ENCODE measurements at places on chromosomes 16 and 17.

- DNase-seq = no peak
Observed at GRCh38 chr16:77961814-77962213, 60.5 kb upstream of the CLEC3A start.

- DNase-seq = no peak
Observed at GRCh38 chr16:84302111-84302954, 7.7 kb downstream of the WFDC1 start.

GRCh38 chr17:78903101-78903779 lies at the start of gene CEP295NL:
CEP295NL (minus strand) TSS chr17:78903201; CDS start chr17:78901828, 1,373 bp downstream.
- DNase-seq = no peak

DNA sequence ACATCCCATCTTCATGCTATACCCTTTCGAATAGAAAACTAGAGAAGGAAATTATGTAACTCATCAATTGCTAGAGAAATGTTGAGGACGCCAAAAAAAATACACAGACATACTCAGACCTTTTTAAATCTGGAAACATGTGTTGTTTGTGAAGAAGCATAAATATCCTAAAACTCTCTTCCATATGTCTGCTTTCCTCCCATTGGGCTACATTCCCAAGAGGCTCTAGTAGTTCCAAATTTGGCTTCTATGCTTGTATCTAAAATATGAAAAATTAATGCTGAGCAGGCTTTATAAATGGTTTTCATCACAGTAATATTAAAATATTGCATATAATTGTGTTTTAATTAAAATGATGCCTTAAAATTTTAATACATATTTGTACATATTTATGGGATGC lies 297.9 kb upstream of the PSMD7 start:
- no peak for DNase-seq

- DNase-seq = no peak
Observed at GRCh38 chr17:49964769-49965523, 4.0 kb upstream of the DLX4 start.

- no peak for DNase-seq
Observed at GRCh38 chr16:79177018-79177417, 423.5 kb downstream of the MAF start.

DNA sequence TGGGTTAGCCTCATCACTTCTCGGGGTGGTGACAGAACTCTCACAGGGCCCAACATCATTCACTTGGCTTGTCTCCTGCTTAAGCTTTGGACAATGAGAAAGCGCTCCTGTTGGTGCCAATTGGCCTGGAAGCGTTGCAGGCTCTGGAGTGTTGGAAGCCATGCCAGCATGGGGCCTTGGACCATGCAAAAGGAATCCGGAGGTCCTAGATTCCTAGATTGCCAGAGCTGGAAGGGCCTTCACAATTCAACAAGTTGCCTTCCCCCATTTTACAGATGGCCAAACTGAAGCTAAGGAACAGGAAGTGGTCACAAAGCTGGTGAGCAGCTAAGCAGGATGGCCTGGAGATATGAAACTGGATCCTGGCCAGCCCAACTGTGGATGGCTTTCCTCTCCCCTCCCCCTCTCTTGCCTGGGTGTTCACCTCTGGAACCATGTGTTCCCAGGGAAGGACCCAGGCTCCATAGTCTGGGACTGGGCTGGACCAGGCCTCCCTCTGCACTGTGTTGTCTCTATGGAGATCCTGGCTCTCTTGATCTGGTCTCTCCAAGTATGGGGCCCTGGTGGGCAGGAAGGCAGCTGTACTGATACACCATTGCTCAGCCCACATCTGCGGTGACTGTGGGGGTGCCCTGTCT lies 6.0 kb upstream of the IGFBP4 start:
- DNase-seq = no peak

GRCh38 chr16:65418435-65418834 lies 296.6 kb upstream of the CDH11 start:
- DNase-seq = no peak

GRCh38 chr16:8293413-8293812 lies 296.9 kb downstream of the TMEM114 start:
- no peak for DNase-seq

DNA sequence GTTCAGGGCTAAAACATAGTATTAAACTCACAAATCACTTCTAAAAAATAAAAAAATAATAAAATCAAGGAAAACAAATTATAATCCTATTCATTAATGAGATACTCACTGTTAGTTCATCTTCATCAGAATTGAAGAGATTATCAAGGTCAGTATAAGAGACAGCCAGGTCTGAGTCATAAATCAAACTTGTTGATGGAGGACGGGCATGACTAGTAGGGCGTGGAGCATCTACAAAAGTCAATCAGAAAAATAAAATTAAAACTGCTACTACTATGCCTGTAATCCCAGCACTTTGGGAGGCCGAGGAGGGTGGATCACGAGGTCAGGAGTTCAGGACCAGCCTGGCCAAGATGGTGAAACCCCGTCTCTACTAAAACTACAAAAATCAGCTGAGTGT lies 59.1 kb upstream of the INTS2 start:
- no peak for DNase-seq

DNA sequence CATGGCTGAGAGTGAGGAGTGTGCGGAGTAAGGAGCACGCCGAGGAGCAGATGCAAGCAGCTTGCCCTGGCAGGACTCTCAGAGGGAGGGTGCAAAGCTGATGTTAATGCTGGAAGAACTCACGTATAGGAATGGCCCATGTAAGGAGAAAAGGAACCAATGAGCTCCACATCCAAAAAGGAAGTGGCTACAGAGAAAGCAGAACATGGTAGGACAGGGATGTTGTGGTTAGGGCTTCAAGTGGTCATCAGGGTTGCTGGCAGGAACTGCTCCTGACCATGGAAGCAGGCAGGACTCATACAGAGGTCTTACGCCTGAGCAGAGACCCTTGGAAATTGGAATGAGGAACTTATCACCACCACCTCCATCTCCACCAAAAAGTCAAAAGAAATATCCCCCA lies 5.2 kb downstream of the MYO1D start:
- DNase-seq = no peak

DNA sequence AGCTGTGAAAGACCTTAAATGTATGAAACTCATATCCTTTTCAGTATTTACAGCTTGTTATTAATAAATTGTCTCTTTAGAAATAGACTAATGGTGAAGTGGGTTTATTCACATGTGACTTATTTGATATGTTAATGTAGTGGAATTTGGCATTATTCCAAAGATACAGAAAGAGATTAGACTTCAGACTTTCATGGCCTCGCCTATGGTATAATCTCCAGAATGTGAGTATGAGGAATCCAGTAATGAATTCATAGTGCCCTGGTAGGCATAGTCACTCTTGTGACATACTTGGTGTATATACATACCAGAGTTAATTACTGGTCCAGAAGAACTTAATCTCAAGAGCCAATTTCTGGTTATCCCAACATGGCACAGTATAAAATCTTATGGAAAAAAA lies 72.7 kb downstream of the OMG start:
- no peak for DNase-seq

- DNase-seq = no peak
Observed at GRCh38 chr16:66603537-66604375, 748 bp upstream of the CMTM3 start.

GRCh38 chr17:59642565-59642964 lies 22.9 kb downstream of the CLTC start:
- DNase-seq = no peak

- DNase-seq = no peak
Observed at GRCh38 chr17:61408151-61409041, 8.8 kb downstream of the TBX2 start.

- no peak for DNase-seq
Observed at GRCh38 chr17:11565591-11565990, 32.7 kb upstream of the DNAH9 start.

GRCh38 chr17:37761961-37762360 lies 17.1 kb upstream of the HNF1B start:
- DNase-seq = no peak

DNA sequence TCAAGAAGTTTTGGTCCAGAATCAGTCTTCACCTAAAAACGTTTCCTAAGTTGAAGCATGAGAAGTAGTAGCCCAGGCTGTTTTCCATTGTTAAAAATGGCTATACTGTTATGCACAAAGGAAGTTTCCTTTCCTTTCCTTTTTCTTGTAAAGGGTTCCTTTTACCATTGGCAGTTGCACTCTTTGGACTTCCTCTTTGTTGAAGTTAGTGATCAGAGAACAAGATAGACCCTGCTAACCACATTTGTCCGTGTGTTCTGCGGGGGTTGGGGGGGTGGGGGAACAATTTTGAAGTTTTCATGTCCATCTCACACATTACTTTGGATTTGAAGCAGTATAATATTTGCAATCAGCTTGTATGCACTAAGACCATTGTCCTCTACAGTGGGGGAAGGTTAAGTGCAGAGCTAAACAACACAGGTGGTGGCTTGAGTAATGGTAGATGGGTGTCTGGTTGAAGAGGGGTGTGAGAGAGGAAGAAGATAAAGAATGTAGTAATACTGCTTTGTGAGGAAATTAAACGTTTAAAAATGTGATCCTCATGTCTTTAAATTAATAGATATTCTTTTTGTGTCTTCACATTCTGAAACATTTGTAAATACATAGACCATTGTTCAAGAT lies 1.4 kb downstream of the LPCAT2 start:
- DNase-seq = no peak

- no peak for DNase-seq
Observed at GRCh38 chr17:28702752-28703150, 8.9 kb downstream of the PROCA1 start.

- no peak for DNase-seq
Observed at GRCh38 chr16:57591086-57591869, 37.2 kb upstream of the ADGRG1 start.

- no peak for DNase-seq
Observed at GRCh38 chr17:7839876-7840261, 5.9 kb downstream of the KDM6B start.

GRCh38 chr17:82875407-82875856 lies 35.6 kb upstream of the ZNF750 start:
- DNase-seq = no peak

DNA sequence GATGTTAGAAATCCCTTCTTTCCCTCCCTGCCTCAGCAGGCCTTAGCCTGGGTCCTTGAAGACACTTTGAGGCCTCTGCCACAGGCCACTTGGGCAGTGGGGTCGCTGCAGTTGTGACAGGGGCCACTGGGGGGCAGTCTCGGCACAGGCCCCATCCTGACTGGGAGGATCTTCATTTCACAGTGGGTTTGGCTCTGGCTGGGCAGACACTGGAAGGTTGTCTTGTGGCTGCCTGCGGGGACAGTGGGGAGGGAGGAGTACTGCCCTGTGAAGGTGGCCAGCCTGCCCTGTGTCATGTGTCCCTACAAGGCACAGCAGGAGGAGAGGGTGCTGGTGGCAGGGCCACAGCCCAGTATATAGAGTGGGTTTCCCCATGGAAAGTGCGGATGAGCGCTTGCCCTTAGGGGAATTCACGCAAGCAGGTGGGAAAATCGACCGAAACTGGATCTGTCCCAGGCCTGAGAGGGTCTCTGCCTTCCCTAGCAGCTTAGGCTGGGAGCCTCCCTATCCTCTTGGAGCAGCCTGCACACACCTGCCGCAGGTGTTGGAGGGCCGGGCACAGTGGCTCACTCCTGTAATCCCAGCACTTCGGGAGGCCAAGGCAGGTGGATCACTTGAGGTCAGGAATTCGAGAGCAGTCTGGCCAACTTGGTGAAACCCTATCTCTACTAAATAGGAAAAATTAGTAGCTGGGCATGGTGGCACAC lies 28.8 kb downstream of the GINS2 start:
- DNase-seq = no peak

GRCh38 chr17:20300436-20300934 lies 166.9 kb downstream of the LGALS9B start:
- no peak for DNase-seq

- DNase-seq = no peak
Observed at GRCh38 chr16:56306690-56307533, 115.6 kb downstream of the GNAO1 start.

GRCh38 chr16:53826658-53827057 lies 122.7 kb downstream of the FTO start:
- DNase-seq = no peak

- no peak for DNase-seq
Observed at GRCh38 chr17:45172232-45172540, 10.5 kb downstream of the HEXIM2 start.

DNA sequence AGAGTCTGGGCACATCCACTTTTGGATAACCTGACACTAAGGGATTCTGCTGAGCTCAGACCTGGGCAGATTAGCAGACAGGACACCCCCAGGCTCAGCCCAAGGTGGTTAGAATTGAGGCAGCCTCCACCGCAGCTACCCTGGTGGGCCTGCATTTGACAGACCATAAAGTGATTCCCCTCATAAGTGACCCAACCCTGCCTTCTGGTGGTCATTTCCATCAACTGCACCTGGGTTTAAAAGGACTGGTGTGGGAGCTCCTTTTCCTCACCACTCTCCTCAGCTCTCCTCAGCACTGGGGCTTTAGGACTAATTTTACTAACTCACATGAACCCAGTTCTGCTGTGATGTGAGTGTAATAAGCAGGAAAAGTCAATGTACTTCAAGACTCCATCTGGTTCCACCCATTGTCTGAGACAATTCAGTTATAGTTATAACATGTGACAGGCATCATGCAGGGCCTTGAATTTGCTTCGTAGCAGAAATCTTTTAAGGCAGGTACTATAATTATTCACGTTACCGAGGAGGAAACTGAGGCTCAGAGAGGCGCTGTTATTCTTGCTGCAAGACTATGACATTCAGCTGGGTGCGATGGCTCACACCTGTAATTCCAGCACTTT lies 42.5 kb downstream of the MYH3 start:
- DNase-seq = no peak

DNA sequence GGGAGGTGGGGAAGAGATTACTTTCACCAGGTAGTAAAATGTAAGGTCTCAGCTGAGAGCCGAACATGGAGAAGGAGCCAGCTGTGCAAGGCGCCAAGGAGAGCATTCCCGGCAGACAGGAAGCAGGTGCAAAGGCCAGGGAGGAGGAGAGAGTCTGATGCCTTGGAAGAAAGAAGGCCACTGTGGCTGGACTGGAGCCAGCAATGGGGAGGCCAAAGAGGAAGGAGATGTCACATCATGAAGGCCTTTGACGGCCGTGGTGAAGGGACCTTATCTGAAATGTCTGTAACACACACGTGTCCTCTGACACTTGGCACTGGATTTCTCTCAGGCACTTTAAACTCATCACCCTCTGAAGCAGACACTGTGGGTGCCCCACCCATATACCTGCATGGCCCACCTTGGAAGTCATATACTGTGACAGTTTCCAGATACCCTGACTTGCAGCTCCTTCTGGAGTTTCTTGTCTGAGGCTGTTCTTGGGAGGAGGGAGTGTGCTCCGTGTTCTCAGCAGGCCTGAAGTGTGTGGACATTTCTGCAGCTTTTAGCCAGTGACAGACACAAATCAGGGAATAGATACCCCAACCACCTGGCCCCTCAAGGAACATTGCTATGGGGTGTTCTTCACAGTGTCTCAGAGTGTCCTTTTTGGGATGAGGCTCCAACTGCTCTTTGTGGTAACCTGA lies 1.9 kb upstream of the SLC5A2 start:
- no peak for DNase-seq

GRCh38 chr17:19263641-19264051 lies 26.5 kb downstream of the EPN2 start:
- no peak for DNase-seq
